Neural progenitor cell (in vitro differentiated cells): ENCODE measurements at places on chromosomes 6 and 20. TPM values are rescaled to one million over a fixed set of nuclear protein-coding genes. Genes with fewer than 3 reads are reported as not detected.

DNA sequence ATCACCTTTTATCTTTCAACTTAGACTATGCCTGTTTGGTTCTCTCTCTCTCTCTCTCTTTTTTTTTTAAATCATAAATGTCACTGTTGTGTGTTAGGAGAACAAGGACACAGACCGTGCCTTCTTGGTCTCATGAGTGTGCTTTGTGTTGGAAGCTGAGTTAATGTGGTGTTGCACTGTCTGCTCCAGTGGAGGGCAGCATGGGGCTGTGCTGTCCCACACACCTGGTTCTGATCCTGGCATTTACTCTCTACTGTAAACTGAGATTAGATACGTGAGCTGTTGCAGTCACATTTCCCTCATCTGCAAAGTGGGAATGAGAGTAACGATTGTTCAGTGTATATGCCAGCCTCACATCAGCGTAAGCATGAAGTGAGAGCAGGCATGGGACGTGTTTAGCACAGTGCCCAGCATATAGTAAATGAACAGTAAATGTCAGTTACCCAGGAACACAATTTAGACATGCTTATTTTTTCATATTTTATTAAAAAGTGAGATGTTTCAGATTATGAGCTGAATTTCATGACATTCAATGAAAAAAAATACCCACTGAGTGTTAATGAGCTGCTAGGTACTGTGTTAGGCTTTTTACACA, 161.1 kb downstream of the FARS2 start:
- peak; percentile 60 for DNase-seq
- no peak overlapping the region for H3K27ac ChIP-seq
- no peaks in the 10 kb centered on the region for H3K36me3 ChIP-seq
- no peaks in the 10 kb centered on the region for H3K27me3 ChIP-seq
- H3K4me3 ChIP-seq, result no peak overlapping the region

- H3K27ac ChIP-seq, result no peak overlapping the region
- no peak overlapping the region for H3K4me3 ChIP-seq
- H3K27me3 ChIP-seq, result peaks cover 96% of the 10 kb centered on the region
- H3K36me3 ChIP-seq, result no peaks in the 10 kb centered on the region
- peak; percentile 87 for DNase-seq
- H3K4me1 ChIP-seq, result no peaks in the 10 kb centered on the region
Observed at GRCh38 chr20:2688041-2688591, 4.5 kb upstream of the EBF4 start.

GRCh38 chr20:54566031-54566688, 90.8 kb downstream of the DOK5 start:
- no peak for DNase-seq
- peaks cover 4% of the 10 kb centered on the region for H3K4me1 ChIP-seq
- H3K36me3 ChIP-seq, result no peaks in the 10 kb centered on the region
- no peak overlapping the region for H3K27ac ChIP-seq
- H3K4me3 ChIP-seq, result no peak overlapping the region

DNA sequence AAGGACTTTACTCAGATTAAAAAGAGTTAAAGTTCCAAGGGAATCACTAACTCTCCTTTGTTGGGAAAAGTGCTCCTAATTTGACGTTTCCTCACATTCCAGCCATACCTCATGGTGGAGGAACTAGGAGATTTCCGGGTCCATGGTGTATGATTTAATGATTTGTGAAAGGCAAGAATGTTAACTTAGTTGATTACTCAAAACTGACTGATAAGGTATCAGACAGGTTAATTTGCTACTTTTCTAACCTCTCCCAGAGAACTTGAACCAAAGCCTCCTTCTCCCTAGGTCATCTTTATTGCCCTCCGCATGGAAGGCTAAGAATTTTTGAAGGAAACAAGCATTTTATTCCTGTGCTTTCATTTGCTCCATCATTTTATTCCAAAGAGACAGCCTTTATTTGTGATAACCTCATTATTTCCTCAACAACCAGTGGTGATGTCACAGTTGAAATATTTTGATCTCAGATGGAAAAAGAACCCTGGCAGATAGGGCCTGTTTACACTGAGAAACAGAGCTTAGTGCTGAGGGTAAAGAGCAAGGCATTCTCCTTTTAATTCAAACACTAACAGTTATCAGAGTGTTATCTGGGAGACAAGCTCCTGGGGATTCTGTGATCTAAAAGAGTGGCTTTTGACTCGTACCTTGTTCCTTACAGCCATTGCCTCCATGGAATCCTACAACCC, 57.4 kb upstream of the BMP2 start:
- H3K27ac ChIP-seq, result no peak overlapping the region
- no peaks in the 10 kb centered on the region for H3K27me3 ChIP-seq
- no peak for DNase-seq
- no peak overlapping the region for H3K4me3 ChIP-seq
- no peaks in the 10 kb centered on the region for H3K4me1 ChIP-seq

The ULBP1 gene
- 0.11 and 0.40 TPM in 2 replicates for total RNA-seq

The OPRM1 gene
- total RNA-seq, result not detected in 2 replicates
